ENCODE measurements at places on chromosomes 12 and 14.

- no peak for DNase-seq
Measured at GRCh38 chr12:103513875-103514274, 18.1 kb upstream of the C12orf42 start.

DNA sequence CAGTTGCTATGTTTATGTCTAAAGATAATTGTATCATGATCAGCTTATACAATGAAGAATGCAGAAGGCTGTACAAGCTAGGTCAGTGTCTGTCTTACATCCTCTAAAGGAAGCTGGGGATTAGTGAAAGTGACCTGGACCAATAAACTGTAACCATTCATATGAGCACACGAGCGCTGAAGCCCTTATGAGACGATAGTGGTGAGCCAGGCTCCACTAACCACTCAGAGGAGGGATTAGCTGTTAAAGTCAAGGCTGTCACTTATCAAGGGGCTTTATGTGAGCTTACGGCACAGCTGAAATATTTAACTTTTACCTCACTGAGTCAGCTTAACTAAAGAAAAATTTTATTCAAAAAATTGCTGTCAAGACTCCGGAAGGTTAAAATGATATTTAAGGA, 30.3 kb downstream of the NDUFA12 start:
- no peak for DNase-seq

DNA sequence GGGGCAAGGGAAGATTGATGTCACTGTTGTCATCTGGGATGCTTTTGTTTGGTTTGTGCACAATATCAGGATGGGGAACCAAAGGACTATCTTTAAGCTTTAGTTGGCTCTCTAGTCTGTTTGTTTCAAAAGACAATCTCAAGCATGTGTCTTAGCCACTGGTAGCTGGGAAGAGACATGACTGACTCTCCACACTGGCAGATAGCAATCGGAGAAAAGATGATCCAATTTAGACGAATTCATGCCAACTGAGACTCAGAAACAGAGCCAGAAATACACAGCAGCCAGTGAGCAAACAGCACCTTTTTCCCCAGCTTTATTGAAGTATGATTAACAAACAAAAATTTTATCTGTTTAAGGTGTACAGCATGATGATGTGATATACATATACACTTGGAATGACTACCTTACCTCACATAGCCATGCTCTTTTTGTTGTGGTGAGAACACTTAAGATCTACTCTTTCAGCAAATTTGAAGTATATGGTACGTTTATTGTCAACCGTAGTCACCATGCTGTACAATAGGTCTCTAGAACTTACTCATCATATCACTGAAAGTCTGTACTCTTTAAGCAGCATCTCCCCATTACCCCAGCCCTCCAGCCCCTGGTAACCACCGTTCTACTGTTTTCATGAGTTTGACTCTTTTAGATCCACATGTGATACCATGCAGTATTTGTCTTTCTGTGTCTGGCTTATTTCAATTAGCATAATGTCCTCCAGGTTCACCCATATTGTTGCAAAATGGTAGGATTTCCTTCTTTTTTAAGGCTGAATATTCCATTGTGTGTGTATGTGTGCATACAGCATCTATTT, 50.6 kb downstream of the DUSP16 start:
- no peak for DNase-seq

- no peak for DNase-seq
Measured at GRCh38 chr12:90262251-90262650, 553.6 kb upstream of the ATP2B1 start.

DNA sequence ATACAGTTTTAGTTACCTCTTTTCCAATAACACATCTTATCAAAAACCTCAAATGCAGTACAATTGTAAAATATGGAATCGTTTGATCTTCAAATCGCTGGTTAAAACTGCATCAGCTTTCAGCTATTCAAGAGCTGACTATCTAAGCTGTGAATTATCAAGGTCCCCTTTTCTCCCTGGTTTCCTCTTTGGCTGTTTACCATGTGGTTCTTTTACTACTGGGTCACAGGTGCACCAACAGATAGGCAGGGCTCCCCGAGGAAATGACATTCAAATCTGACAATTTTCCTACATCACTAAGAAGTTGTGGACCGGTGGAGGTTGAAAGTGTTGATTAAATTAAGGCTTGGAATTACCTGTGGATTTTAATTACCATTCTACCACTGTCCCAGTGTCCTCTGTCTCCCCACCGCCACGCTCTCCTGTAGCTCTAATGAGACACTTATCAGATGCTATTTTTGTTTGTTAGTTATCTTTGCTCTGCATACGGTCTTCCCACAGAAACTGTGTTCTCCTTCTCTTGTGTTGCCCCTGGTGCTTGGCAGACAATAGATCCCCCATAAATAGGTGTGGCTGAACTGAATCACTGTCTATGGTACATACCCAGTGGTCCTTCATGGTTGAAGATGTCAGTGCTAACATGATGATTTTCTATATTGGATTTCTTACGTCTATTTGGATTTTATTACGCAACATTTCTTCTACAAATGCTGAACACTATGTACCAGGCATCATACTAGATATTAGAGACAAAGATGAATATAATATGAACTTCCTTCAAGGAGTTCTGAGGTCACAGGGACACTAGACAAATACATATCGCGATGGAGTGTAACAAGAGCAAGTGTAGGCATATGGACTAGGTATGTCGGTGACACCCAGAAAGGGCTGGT, 20.9 kb upstream of the PLXNC1 start:
- DNase-seq, result no peak

Data from activated gamma-delta T cell treated with Interleukin-2 at 50 U/mL for 16 hours (primary cell).